Islet precursor cell (in vitro differentiated cells): ENCODE measurements at places on chromosomes 16 and 17.

DNA sequence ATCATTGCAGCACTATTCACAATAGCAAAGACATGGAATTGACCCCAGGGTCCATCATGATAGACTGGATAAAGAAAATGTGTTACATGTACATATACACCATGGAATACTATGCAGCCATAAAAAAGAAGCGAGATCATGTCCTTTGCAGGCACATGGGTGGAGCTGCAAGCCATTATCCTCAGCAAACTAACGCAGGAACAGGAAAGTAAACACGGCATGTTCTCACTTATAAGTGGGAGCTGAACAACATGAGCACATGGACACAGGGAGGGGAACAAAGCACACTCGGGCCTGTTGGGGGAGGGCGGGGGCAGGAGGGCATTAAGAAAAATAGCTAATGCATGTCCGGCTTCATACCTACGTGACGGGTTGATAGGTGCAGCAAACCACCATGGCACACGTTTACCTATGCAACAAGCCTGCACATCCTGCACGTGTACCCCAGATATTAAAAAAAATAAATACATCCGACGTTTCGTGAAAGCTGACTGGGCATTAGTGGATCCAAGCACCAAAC, 28.9 kb downstream of the ZNF778 start:
- DNase-seq = no peak

- DNase-seq = peak; percentile 92
These were observed 67.5 kb downstream of the SEC14L1 start for GRCh38 chr17:77208217-77208808.

DNA sequence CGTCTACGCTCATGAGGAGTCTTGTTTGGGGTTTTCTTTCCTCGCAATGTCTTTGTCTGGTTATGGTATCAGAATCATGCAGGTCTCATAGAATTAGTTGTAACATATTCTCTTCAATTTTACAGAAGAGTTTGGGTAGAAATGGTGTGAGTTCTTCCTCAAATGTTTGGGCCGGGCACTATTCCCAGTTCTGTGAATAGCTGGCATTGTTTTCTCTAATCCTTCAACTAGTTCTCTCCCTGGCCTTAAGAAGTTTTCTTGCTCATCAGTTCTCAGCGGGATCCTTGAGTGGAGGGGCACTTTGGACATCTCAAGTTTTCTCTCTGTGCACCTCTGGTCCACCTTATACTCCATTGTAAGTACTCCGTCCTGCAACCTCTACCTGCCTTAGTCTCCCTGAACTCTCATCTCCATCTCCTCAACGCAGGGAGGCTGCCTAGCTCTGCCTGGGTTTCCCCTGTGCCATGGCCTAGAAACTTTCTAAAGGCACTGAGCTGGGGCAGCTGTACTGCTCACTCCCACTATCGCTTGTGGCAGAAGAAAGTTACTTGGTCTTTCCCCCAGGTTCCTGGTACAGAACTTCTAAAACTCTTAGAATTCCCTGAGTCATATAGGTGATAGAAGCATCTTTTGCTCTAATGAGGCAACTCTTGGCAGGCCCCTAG, 16.9 kb downstream of the NSMCE1 start:
- DNase-seq = no peak

DNA sequence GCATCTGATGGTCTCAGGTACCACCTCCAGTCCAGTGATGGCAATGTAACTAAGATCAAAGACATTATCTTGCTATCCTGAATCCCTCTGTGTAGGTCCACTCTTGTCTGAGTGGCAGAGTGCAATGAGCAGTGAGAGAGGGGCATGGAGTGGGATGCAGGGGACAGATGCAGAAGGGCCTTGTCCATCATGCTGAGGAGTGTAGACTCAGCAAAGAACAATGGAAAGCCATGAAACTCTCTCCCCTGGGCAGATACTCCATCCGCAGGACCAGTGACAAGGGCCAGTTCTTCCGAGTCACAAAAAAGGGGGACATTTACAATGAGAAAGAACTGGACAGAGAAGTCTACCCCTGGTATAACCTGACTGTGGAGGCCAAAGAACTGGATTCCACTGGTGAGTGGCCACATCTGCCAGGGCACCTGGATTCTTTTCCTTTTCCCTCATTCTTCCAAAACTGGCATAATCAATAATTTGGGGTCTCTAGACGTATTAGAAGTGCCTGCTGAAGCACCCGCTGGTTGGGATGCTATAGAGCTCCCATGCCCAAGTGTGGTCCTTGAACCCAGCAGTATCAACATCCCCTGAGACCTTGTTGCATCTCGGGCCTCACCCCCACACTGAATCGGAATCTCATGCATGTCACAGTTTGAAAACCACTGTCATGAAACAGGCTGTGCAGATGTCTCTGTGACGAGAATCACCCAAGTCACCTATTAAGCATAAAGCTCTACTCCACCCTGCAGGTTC, 29.5 kb downstream of the CDH5 start:
- DNase-seq = peak; percentile 23

DNA sequence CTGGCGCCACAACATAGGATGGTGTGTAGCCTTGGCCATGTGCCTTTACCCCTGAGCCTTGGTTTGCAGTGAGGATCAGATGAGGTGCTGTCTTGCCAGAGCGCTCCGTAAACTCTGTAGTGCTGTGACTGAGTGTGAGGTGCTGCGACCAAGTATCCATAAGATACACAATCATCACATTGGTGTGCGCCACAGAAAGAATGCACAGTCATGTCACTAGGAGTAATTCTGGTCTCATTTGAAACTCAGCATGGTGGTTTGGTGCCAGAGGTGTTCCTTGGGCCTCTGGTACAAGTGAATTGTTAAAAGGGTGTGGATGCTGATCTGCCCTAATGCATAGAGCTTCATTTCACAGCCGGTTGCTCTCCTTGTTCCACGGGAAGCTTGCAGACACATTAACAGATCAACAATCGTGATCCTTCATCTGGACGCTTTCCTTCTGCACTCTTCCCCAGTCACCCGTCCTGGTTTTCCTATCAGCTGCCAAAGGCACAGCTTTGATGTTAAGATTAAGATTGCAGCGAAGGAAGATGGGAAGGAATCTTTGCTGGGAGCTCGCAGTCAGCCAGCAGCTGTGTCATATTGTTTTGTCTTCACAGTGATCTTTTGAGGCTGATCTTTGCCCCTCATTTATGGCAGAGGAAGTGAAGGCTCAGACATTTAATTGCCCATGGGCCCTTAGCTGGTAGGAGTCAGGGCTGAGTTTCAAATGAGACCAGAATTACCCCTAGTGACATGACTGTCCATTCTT, 79.1 kb downstream of the KSR1 start:
- peak; percentile 84 for DNase-seq

GRCh38 chr17:45104029-45104428, 28.3 kb downstream of the PLCD3 start:
- DNase-seq = peak; percentile 63

- DNase-seq = no peak
These were observed 433.8 kb downstream of the SLC39A11 start for GRCh38 chr17:72658675-72659074.

DNA sequence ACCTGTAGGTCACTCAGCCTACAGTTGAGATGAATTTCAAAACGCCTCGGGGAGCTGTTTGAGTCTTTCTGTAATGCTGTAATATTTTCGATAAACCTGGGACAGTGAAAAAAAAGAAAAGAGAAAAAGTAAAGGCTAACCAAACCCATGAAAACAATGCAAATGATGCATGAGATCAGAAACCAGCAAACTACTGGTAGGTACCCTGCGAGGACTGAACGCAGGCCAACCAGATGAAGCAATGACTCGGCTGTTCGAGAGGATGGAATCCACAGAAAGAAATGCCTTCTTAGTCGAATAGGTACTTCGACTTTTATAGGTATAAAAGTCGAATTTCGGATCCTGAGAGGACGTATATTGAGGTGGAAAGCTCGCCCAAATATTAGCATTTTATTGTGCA, 509 bp upstream of the ATAD5 start:
- peak; percentile 66 for DNase-seq

GRCh38 chr16:71867939-71868338, 16.0 kb downstream of the ZNF821 start:
- DNase-seq = no peak

DNA sequence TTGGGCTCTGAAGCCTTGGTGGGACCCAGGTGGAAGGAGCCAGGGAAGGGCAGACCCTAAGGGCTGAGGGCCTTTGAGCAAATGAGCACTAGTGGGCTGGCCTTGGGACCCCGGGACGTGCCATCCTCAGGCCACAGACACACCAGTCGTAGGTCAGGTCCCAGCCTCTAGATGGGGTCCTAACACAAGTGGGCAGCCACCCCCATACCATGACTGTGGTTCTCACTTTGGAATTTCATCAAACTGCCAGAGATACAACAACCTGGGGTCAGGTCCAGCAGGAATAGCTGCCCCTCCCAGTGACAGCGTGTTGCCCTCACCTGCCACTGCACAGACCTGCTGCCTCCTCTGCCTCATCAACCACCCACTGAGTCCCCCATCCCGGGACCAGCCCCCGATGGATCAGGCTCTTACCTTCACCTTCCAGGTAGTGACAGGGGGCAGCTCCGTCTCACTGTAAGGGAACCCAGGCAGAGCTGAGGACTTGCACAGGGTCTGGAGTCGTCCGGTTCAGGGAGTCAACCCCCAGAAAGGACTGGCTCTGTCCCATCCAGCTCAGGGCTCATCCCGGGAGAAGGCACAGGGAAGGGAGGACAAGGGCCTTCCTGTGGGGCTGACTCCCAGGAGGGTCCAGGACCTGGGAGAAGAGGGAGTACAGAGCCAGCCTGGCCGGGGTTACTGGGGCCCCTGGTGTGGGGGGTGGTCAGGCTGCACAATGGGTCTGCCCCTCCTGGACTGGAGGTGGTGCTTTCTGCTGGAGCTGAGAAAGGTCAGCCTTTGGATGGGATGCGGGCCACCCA, 40.0 kb downstream of the LGALS9 start:
- peak; percentile 49 for DNase-seq

DNA sequence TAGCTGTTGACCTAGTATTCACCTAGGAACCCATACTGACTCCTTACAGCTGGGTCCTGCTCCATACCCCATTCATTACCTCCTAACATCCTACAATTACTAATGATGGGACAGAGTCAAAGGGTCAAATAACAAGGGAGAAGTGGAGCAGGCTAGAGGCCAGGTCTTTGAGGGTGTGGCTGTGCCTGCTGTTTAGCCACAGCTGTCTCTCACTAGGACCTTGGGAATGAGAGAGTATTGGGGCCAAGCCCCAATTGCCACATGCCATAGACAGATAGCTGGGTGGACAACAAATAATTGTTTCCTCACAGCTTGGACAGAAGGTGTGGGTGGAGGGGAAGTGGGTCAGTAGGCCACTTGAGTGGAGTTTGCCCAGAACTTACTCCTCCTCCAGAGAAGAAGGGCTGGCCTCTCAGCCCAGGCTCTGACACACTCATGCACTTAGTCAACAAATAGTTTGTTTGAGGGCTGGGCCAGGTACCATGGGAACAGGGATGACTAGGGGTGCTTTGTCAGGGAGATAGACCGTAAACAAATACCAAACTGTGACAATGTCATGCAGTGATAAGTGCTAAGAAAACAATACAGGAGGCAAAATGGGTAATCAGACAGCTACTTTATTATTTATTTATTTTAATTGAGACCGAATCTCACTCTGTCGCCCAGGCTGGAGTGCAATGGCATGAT, 10.2 kb upstream of the CENPT start:
- DNase-seq = peak; percentile 87

GRCh38 chr16:88317613-88317965, 65.2 kb upstream of the ZNF469 start:
- no peak for DNase-seq

DNA sequence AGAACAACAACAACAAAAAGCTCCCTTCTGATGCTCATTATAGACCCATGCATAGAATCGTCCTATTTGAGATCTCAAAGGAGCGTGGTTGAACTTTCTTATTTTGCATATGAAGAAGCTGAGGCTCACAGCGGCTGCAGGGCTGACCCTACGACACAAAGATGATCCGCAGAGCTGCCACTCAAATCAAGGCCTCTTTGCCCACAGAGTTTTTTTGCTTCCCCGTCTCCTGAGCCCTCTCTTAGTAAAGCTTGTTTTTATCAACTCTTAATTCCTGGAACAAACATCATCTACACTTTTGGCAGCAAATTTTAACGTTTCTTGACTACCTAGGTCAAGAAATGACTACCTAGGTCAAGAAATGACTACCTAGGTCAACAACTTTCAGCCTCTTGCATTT, 73.7 kb downstream of the C16orf95 start:
- DNase-seq = no peak

- peak; percentile 80 for DNase-seq
These were observed 61.3 kb downstream of the CDRT4 start for GRCh38 chr17:15406081-15406480.

DNA sequence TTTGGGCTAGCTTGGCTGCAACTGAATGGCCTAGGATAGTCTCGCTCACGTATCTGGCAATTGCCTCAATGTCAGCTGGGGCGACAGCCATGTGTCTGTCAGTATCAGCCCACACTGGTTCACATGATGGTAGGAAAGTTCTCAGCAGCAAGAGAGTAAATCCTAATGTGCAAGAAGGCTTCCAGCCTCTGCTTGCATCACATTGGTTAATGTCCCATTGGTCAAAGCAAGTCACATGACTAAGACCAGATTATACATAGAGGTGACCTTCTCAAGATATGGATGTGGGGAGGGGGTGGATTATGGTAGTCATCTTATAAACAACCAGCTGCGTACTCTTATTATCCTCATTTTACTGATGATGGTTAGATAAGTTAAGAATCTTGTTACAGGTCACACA, 31.0 kb downstream of the CHP2 start:
- no peak for DNase-seq

DNA sequence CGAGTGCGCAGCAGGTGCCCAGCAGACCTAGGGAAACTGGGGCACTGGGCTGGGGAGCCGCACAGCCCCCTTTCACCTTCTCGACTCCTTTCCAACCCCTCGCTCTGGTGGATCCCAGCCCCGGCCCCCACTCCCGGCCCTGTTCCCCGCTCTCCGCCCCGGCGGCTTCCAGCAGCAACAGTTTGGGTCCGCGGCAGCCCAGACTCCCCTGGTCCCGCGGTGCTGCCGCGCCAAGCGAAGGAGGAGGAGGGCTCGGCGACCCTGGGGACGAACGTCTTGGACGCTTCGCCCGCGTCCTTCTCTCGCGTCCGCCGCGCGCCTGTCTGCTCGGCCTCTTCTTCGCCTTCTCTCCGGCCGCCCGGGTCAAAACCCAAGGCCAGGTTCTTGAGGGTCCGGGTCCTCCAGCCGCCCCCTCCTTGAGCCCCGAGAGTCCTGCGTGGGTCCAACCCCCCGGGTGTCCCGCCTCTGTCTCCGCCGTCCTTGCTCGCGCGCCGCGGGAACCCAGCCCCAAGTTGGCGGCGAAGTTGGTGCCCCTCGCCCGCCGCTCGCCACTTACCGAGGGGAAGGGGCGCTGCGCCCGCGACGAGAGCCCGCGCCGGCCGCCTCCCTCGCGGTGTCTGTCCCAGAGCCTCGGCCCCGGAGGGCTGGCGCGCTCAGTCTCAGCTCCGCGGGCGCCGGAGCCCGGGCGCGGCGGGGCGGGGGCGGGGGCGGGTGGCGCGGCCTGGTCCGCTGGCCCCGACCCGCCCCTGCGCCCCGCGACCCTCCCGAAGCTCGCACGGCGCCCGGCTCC, 1.4 kb upstream of the GRIN2C start:
- no peak for DNase-seq

DNA sequence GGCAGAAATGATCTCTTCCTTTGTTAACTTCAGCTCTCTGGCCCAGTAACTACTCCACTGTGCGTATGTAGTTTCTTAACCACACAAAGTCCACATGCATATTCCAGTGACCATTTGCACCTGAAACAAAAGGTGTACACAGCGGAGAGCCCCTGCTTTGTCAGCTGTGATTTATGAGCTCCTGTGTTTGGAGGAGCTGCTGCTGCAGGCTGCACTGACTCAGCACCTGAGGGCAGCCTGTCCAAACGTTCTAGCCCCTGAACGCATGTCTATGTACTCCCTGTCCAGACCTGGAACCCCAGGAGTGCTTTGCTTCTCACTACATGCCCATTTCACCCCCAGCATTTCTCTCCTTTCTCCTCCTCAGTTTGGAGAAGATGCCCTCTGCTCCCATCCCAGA, 216.1 kb downstream of the ABCC12 start:
- no peak for DNase-seq
